ENCODE measurements at places on chromosomes 1 and 21. TPM values are rescaled to one million over a fixed set of nuclear protein-coding genes. Genes with fewer than 3 reads are reported as not detected.

The CACNA1E gene
- total RNA-seq: not detected

The DNTTIP2 gene
- 74.5 TPM for total RNA-seq

The TSSK3 gene
- total RNA-seq: 1.2 TPM

The KPNA6 gene
- 39.8 TPM for total RNA-seq

The TRMT1L gene
- total RNA-seq: 5.8 TPM

DNA sequence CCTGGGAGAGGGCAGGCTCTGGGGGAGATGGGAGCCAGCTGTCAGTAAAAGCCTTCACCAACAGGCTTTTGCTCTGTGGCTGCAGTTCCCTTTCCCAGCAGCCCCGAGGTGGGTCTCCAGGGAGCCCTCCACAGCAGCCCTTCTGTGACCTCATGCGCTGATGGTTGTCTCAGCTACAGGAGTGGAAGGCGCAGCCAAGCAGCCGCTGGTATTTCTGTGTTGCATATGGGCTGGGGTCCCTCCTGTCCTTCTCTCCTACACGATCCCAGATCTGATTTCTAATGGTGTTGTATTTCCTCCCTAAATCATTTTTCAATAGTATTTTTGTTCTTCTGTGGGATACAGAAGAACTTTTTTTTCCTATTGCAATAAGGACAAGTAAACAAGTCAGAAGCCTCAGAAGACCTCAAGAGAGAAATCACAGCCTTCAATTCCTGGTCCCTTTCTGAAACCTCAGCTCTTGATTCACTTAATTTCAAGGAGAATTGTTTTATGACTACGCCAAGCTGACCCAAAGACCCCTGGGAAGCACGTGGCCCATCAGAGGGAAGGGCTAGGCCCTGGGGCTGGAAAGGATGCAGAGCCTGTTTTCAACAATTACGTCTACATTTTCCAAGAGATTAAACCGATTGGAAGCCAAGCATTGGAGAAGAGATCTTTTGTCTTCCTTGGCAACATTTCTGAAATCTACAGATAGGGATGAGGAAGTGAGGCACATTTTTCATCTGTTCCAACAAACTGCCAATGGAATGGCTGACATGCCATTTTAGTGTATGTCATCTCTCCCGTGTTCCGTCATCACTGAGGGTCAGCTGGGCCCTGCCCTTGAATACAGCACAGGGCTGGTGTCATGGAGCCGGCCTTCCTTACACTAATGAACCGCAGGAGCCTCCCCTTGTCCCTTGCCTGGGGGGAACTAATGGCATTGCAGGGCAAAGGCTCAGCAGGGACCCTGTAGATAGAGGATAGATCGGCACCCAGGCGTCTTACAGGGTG, 42.0 kb upstream of the SCCPDH start:
- DNase-seq: no peak

GRCh38 chr1:162305969-162306368, 70.7 kb downstream of the SPATA46 start:
- no peak for DNase-seq

- DNase-seq: no peak
These were observed 15.1 kb downstream of the MIIP start for GRCh38 chr1:12034381-12034801.

DNA sequence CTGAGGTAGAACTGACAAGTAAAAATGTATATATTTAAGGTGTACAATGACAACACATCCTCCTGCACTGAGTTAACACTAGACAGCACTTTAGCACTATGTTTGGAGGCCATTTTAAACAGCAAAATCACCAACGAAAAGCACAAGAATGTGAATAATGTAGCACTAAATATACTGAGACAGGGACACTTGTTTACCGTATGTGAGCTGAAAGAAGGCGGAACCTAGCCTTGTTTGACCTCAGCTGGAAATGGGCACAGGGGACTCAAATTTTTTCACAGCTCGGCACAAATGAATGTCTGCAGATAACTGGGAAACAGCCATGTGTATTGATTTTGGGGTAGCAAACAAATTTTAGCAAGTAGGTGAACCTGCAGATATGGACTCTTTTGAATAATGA, 18.0 kb upstream of the ATG4C start:
- no peak for DNase-seq

DNA sequence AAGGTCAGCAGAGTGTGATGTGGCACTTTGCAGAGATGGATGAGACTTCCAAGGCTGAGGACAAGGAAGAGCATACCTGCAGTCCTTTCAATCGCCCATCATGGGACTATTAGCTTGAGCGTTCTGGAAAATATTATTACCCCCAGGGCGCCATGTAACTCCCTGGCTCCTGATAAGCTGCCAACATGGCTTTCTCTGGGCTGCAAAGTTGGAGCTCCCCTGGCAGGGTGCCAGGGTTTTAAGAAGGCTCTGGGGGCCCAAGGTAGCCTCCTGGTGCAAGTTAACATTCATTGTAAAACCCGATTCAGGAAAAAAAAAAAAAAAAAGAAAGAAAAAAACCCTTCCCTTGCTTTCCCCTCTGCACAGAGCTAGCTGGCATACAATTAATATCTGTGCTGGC, 196.7 kb downstream of the PBX1 start:
- no peak for DNase-seq

- no peak for DNase-seq
These were observed 258.9 kb downstream of the SETD4 start for GRCh38 chr21:35801391-35801790.

- DNase-seq: no peak
These were observed 111.1 kb downstream of the NEK7 start for GRCh38 chr1:198267921-198268320.

DNA sequence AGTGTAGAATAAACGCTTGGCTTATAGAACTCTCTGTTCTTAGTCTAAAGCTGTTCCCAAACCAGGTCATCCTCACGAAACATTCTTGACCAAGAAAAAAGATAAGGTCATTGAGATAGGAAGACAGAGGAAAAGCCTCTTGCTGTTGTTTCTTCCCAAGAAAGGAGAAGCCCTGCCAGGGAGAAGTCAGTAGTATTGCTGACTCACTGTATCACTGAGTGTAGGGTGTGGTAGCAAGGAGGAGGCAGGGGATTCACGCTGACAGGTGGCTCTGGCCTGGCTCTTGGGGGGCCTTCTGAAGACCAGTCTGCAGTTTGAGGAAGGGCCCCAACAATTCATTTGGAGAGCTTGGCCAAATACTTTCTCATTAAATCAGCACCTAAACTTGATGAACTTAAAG, 97.8 kb downstream of the CD247 start:
- no peak for DNase-seq

GRCh38 chr1:37325010-37325409, 149.4 kb upstream of the ZC3H12A start:
- no peak for DNase-seq

- no peak for DNase-seq
These were observed 58.7 kb upstream of the PDE9A start for GRCh38 chr21:42594616-42595282.

DNA sequence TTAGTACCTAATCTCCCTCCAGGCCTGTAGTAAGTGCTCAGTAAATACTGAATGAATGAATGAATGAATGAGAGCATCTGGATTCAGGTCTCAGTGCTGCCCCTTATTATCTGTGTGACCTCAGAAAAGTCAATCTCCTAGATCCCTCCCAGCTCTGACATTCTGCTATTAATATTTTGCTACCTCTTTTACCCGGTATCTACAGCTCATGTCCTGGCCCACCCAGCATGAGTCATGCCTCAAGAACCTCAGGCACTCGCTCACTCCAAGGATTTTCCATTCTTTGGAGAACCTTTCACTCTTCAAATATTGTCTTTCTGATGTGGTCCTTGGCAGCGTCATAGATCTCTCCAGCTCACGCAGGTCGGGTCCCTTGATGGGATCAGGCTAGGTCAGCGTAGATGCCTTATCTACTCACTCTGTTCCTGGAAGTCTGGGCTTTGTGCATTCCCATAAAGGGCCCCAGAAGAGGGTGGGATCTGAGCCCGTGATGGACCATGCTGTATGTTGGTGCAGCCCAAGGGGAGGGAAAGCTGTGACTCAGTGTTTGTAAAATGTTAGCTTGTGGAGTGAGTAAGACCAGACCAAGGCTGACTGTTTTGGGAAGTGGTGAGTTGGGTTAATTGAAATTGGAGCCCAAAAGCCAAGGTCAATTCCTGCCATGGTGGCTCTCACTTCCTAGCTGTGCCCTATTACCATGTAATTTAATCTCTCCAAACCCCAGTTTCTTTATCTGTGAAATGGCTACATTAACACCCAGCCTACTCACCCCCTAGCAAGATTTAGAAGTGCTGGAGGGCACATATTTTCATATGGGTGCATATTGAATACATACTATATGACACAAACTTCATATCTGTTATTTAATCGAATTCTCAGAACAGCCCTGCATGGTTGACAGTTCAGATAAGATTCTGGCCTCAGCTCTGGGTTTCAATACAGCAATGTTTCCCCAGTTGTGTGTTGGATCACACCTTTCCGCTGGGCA, 214.1 kb upstream of the USP24 start:
- DNase-seq: no peak

- DNase-seq: no peak
These were observed 30.0 kb downstream of the BATF3 start for GRCh38 chr1:212669600-212669999.

GRCh38 chr1:228785366-228786330, 50.4 kb downstream of the RHOU start:
- no peak for DNase-seq

GRCh38 chr1:56920591-56921001, 45.2 kb downstream of the C8B start:
- no peak for DNase-seq

DNA sequence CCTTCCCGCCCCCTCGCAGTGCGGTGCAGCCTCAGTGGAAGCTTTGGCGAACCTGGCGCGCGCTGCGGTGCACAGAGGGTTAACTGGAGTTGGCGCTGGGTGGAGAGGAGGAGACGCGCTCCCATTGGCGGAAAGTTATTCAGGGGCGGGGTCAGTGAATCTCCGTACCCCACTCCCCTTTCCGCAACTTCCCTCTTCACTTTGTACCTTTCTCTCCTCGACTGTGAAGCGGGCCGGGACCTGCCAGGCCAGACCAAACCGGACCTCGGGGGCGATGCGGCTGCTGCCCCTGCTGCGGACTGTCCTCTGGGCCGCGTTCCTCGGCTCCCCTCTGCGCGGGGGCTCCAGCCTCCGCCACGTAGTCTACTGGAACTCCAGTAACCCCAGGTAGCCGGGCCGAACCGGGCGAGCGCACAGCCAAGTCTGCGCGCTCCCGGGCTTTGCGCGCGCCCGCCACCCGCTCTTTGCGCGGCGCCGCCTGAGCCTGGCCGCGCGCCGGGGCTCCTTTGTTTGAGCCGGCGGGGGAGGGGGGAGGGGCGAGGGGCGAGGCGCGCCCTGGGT, at the start of gene EFNA4:
TSS of gene EFNA4 (plus strand) at position 191 of the 561 bp plus-strand sequence. CDS start at position 275, 84 bp downstream.
- peak; percentile 72 for DNase-seq
